ENCODE measurements at places on chromosomes 13 and 19.
A peak's percentile ranks its signal among the peaks of the same experiment; 100 is the strongest.

DNA sequence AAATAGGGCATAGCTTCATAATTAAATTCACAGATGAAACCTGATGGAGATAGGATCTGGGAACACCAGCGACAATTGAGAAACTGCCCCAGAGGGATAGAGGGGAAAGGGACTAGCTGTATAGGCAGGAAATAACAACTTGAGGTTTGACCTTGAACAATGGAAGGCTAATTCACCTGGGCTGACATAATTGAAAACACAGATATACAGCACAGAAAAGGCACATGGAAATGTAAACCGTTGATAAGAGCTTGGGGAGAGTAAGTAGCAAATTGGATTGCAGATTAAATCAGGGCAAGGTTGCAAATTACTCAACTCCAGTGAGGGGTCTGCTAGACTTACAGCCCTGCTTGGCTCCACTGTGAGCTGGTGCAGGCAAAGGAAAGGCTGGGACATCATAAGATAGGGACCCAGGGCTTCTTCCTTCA lies 246.7 kb downstream of the DLEU7 start:
- DNase-seq: no peak

- peak; percentile 14 for DNase-seq
Observed at GRCh38 chr19:33235996-33236350, 10.3 kb upstream of the SLC7A10 start.

- peak; percentile 84 for DNase-seq
Observed at GRCh38 chr19:38049105-38049649, 142.2 kb downstream of the SIPA1L3 start.

DNA sequence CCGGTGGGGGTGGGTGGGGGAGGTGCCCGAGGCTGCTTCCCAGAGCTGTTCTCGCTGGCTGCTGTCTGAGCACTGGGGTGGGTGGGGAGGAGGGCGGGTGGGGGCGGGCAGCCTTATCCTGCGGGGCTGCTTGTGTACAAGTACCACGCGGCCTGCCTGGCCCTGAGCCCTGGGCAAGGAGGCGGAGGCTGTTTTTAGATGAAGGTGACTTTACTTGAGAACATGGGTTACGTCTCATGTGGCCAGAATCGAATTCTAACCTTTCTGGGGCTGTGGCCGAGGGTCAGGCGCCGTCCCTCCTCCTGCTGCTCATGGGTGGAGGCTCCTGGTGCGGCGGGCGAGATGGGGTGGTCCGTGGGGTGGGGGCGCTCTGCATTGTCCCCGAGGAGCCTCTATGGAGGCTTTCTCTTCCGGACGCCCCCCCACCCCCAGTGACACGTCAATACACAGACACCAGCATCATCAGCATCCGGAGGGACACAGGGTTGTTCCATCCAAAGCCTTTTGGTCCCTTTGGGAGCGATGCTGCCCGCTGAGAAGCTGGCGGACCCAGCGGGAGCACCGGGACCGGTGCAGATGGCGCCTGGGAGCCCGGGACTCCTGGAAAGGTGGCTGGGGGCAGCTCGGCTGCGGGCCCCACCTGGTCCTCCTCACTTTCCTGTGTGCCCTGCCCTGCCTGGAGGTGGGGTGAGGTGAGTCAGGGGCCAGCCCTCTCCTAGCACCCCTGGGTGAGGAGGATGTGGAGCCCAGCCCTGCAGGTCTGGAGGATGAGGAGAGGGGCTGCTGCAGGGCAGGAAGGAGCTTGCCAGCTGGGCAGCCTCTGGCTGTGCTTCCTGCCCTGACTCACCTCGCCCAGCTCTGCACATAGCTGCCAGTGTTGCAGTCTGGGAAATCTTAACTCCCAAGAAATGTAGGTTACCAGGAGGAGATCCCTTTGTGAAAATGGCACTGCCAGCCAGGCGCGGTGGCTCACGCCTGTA lies 3.4 kb downstream of the BSG start:
- DNase-seq: no peak

DNA sequence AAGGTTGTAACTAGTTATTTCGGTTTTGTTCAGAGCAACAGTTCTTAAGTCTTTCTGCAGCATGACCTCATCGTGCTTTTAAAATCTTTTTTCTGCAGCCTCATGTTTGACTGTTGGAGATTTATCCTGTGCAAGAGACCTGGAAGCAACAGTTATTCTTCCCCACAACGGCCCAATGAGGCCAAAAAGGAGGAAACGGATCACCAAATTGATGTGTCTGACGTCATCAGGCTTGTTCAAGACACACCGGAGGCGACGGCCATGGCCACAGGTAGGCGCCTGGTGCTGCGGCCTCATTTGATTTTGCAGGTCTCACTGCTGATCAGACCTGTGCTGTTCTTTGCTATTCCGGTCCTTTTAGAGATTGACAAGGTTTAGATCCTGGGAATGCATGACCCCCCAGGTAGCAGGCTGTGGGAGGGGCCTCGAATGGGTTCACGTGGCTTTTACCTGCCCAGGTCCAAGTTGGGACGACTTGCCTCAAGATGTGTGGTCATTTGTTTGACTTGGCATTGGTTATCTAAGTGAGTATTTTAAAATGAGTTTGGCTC lies 66.8 kb upstream of the MCF2L start:
- no peak for DNase-seq

DNA sequence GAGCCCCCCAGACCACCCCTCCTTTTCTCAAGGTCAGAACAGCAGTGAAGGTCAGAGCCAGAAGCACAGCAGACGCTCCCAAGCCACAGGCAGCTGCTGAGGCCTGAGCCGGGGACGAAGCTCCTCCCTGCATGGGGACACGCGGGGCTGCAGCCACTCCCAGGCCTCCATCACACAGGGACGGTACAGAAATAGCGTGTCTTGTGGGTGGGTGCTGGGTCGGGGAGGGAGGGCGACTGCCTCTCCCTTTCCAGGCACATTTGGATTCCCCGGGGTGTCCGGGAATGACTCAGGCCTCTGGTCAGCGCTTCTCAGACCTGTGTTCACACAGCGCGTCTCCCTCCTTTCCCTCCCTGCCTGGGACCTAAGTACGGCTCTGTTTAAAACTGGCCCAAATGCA lies 33.2 kb downstream of the RASA3 start:
- DNase-seq: no peak

DNA sequence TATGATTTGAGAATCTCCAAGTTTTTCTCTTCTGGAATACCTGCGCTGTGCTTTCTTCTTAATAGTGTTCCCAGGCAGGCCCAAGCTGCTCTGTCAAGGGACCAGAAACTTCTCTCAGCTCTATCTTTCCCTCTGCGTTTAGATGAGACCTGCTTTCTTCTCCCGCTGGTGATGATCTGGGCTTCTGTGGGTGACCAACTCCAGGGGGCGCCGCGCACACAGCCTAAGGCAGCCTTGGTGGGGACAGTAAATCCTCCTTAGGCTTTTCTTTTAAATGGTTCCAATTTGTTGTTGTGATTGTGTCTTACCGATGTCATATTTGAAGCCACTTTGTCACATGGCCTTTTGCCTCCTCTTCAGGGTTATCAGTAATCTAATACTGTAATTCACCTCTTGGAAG lies 439.4 kb upstream of the KLF12 start:
- no peak for DNase-seq

DNA sequence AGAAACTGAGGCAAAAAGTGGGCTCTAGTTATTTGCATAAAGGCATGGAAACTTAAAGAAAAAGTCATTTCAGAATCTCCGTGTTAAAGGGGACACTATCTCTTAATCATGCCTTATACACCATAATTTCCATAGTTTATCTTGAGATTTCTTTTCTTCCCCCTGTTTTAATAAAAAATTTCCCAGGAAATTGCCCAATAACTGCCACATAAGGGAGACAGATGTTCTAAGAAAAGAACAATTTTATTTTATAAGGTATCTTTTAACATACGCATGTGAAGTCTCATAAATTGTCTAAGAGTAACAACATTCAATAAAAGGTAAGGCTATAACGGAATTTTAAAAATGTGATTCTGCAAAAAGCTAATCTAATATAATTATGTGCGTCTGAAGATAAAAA lies 371.3 kb downstream of the IRS2 start:
- DNase-seq: no peak

DNA sequence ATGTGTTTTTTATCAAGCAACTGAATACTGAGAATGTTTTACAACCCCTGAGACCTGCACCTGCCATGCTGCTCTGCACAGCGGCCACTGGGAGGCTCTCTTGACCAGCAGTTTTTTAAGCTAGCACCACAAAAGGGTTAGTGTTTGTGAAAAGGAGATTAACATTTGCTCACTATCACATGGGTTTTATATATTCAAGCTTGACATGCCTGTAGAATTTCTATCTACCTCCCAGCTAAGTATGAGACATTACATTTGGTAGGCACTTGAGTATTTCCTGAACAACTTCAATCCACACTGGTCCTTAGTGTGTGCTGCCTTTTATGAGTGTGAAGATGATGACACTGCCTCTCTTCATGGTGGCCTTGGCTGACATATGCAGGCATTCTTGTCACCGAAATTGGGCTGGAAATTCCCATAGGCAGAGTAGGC lies 1238.9 kb downstream of the UQCRFS1 start:
- DNase-seq: no peak

DNA sequence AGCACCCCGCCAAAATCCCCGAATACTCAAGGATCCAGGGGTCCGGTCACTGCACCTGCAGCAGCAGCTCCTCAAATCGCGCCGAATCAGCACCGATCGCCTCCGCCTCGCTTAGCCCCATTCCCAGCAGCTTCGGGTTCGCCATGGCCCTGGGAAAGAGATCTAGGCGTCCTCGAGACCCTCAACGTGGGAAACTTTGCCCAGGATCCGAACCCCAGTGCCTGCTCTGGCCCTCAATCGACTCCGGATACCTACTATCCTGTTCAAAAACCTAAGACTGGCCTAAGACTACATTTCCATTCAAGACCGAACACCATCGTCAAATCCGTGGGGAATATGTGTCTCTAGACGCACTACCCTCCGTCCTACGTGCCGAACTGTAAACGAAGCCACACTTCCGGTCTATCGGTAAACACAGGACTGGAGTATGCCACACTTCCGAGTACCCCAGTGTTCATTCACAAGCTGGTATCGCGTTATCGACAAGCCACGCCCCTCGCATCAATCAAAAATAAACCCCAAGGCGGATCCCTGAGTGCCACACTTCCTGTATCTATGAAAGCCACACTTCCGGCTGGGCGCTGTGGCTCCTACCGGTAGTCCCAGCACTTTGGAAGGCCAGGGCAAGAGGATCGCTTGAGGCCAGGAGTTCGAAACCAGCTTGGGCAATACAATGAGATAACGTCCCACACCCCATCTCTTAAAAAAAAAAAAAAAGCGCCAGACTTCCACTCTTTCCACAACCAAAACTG lies at the start of gene PIH1D1:
PIH1D1 (minus strand) TSS at position 385 of the 752 bp plus-strand sequence; CDS start at position 145, 240 bp downstream.
- DNase-seq: peak; percentile 99

GRCh38 chr19:1276628-1277022 lies 1.3 kb downstream of the FAM174C start:
- DNase-seq: peak; percentile 37

GRCh38 chr19:45616704-45617017 lies 14.6 kb upstream of the GPR4 start:
- no peak for DNase-seq

DNA sequence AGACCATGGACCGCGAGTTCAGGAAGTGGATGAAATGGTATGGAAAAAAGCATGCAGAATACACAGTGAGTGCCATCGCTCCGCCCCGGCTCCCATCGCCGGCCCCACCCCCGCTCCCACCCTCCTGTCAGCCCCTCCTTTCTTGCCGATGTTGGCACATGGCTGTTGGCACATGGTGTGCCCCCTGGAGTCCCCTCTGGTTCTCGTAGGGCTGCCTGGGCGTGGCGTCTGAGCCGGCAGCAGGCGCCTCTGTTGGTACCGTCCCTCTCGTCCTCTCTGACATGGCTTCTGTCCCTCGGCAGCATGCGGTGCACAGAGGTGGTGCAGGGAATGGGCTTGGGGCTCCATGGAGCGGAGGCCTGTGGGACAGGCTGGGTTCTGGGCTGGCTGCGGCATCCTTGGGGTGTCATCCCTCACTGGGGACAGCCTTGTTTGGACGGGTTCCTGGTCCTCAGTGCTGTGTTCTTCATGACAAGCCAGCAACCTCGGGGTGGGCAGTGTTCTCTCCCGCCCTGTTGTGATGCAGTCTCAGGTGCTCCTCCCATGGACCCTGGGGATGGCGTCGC lies 30.9 kb downstream of the DOT1L start:
- DNase-seq: no peak

DNA sequence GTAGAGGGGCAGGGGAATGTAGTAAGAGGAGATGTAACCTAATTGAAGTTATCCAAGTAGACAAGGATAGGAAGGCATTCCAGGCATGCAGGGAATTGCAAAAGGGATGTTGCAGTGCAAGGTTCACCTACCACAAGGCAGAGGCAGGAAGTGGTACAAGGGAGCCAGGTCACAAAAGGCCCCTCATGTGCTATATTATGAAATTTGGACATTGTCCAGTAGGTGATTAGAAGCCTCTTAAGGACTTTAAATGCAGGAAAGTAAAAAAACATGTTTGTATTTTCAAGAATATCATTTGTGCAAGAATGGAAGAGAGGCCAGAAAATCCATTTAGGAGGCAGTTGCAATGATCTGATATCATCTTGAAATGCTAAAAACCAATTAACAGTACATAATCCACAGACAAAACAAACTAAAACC lies 111.4 kb downstream of the FRY start:
- no peak for DNase-seq

DNA sequence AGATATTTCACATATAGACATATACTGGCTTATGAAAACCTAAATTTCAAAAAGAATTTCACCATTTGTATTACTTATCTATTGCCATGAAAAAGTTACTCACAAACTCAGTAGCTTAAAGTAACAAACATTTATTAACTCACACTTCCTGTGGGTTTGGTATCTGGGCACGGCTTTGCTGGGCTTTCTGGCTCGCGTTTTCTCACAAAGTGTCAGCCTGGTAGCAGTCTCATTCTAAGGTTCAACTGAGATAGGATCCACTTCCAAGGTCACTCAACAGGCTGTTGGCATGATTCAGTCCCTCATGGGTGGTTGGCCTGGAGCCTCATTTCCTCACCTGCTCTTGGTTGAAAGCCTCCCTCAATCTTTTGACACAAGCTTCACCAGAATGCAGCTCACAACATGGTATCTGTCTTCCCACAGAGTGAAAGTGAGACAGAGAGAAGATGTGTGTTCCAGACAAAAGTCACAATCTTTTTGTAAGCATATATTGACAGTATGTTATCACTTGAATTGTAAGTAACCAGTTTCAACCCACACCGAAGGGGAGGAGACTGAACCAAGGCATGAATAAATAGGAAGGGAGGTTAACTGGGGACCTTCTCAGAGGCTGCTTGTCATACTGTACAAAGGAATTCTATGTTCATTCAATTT lies 1065.8 kb upstream of the SPRY2 start:
- DNase-seq: no peak

- no peak for DNase-seq
Observed at GRCh38 chr13:49594576-49594975, 9.2 kb upstream of the RCBTB1 start.

GRCh38 chr13:110250258-110250891 lies 56.6 kb downstream of the COL4A1 start:
- DNase-seq: no peak

DNA sequence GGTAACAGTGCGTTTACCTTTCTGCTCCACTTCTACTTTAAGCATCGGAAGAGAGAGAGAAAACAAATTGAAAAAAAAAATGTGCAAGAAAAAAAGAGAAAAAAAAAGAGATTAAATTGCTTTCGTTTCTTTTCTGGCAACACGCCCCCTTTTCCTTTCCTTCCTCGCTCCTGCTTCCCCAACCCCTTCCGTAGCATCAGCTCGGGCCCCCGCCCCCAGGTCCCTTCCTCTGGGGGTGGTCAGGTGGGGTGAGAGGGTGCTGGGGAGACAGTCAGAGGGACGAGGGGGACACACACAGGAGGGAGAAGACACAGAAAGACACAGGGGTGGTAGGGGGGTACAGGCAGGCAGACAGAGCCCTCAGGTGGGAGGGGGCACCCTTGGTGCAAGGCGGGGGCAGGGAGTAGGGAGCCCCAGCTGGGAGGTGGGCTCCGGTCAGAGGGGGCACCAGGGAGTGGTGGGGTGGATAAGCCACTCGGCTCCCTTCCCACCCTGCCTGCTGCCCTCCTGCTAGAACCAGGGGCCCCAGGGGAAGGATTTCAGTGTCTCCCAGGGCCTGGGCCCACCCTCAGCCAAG lies 30.7 kb upstream of the ASF1B start:
- peak; percentile 27 for DNase-seq
